ENCODE measurements at places on chromosomes 6 and 20. TPM values are rescaled to one million over a fixed set of nuclear protein-coding genes. Genes with fewer than 3 reads are reported as not detected.

DNA sequence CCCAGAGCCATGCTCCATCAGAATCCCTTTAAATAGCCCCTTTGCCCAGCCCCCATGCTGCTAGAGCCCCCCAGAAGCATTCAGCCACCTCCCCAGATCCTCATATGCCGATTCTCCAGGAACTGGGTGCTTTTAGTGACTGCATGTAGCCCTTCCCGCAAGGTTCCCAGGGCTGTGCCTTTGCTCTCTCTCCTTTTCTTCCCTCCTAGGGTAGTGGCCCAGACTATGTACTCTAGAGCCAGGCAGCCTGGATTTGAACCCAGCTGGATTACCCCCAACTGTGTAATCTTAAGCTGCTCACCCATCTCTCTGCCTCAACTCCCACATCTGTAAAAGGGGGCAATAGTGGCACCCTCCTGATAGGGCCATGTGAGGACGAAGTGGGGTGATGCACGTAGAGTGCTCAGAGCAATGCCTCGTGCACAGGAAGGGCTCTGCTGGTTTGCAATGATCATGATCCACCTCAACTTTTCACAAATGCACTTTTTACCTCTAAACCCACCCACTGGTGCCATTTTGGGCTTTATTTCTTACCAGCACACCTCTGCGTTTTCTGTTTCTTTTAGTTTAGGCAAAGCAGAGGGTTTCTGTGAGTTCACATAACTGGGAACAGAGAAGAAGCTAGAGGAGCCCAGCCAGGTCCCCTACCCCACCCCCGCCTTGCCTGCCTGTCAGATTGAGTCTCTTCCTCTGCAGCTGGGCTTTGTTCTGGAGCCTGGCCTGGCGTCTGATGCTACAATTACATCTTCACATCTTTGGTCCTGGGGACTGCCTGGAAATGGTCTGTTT lies 396.5 kb downstream of the RNGTT start:
- no peak overlapping the region for H3K27ac ChIP-seq
- H3K36me3 ChIP-seq, result no peaks in the 10 kb centered on the region
- DNase-seq, result no peak
- no peak overlapping the region for H3K4me3 ChIP-seq
- no peaks in the 10 kb centered on the region for H3K4me1 ChIP-seq
- H3K27me3 ChIP-seq, result no peaks in the 10 kb centered on the region

GRCh38 chr20:25286917-25287316 lies 39.0 kb downstream of the PYGB start:
- no peaks in the 10 kb centered on the region for H3K4me1 ChIP-seq
- no peak overlapping the region for H3K4me3 ChIP-seq
- DNase-seq, result no peak
- no peaks in the 10 kb centered on the region for H3K27me3 ChIP-seq

GRCh38 chr20:53942472-53942816 lies 128.0 kb downstream of the BCAS1 start:
- H3K27me3 ChIP-seq, result no peaks in the 10 kb centered on the region
- no peak for DNase-seq
- peaks cover 15% of the 10 kb centered on the region for H3K4me1 ChIP-seq
- no peak overlapping the region for H3K27ac ChIP-seq

DNA sequence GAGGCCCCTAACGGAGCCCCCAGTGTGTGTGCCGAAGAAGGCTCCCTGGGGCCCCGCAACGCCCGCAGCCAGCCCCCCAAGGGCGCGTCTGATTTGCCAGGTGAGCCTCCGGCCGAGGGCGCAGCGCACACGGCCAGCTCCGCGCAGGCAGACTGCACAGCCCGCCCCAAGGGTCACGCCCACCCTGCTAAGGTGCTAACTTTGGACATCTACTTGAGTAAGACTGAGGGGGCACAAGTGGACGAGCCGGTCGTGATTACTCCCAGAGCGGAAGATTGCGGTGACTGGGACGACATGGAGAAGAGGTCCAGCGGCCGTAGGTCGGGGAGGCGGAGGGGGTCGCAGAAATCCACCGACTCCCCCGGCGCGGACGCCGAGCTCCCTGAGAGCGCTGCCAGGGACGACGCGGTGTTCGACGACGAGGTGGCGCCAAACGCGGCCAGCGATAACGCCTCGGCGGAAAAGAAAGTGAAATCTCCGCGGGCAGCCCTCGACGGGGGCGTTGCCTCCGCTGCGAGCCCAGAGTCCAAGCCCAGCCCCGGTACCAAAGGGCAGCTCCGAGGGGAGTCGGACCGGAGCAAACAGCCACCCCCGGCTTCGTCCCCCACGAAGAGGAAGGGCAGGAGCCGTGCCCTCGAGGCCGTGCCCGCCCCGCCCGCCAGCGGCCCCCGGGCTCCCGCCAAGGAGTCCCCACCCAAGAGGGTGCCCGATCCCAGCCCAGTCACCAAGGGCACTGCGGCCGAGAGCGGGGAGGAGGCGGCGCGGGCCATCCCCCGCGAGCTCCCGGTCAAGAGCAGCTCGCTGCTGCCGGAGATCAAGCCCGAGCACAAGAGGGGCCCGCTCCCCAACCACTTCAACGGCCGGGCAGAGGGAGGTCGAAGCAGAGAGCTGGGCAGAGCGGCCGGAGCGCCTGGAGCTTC lies 117.0 kb downstream of the RTN4IP1 start:
- no peaks in the 10 kb centered on the region for H3K36me3 ChIP-seq
- peaks cover 44% of the 10 kb centered on the region for H3K4me1 ChIP-seq
- no peaks in the 10 kb centered on the region for H3K27me3 ChIP-seq
- peak overlapping the region; percentile 95 for H3K27ac ChIP-seq

DNA sequence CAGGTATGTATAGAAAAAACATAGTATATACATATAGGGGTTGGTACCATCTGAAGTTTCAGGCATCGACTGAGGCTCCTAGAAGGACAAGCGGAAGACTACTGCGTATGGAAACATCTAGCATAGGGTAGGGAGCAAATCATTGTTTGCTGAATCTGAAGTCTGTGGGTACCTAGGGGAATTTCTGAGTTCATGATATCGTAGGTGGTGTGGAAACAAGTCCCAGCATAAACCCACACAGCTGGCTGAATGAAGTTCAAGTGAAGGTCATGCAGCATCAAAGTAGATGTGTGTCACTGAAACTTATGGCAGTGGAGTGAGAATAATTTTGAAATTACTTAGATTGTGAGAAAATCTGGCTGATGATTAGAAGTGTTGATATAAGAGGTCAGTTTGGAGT lies 39.4 kb downstream of the MAP7 start:
- DNase-seq, result no peak
- H3K4me1 ChIP-seq, result peaks cover 8% of the 10 kb centered on the region
- no peaks in the 10 kb centered on the region for H3K36me3 ChIP-seq
- peak overlapping the region; percentile 73 for H3K27ac ChIP-seq
- no peak overlapping the region for H3K4me3 ChIP-seq
- no peaks in the 10 kb centered on the region for H3K27me3 ChIP-seq

DNA sequence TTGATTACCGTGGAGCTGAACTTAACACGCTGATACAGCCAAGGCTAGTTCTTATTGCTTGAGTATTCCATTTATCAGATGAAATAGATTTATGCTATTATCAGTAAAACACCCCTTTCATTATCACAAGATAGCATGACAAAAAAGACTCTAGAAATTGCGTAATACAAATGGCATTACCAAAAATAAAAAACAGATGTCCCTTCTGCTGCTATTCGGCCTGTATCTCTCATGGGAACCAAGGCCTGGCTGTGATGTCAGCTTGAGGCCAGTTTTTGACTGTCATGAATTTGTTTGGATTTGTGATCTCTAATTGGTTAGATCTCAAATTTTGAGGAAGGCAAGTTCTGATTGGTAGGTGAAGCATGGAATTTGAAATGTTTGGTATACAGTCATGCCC lies 25.2 kb downstream of the MEI4 start:
- H3K27me3 ChIP-seq, result no peaks in the 10 kb centered on the region
- no peak overlapping the region for H3K27ac ChIP-seq
- no peak for DNase-seq
- no peaks in the 10 kb centered on the region for H3K4me1 ChIP-seq
- H3K4me3 ChIP-seq, result no peak overlapping the region

SYTL3 gene
- 1.7 TPM for total RNA-seq

GRCh38 chr6:26252077-26252472 lies 112.9 kb upstream of the BTN3A2 start:
- no peak for DNase-seq
- no peak overlapping the region for H3K27ac ChIP-seq
- H3K4me1 ChIP-seq, result no peaks in the 10 kb centered on the region
- no peak overlapping the region for H3K4me3 ChIP-seq
- H3K36me3 ChIP-seq, result no peaks in the 10 kb centered on the region

DNA sequence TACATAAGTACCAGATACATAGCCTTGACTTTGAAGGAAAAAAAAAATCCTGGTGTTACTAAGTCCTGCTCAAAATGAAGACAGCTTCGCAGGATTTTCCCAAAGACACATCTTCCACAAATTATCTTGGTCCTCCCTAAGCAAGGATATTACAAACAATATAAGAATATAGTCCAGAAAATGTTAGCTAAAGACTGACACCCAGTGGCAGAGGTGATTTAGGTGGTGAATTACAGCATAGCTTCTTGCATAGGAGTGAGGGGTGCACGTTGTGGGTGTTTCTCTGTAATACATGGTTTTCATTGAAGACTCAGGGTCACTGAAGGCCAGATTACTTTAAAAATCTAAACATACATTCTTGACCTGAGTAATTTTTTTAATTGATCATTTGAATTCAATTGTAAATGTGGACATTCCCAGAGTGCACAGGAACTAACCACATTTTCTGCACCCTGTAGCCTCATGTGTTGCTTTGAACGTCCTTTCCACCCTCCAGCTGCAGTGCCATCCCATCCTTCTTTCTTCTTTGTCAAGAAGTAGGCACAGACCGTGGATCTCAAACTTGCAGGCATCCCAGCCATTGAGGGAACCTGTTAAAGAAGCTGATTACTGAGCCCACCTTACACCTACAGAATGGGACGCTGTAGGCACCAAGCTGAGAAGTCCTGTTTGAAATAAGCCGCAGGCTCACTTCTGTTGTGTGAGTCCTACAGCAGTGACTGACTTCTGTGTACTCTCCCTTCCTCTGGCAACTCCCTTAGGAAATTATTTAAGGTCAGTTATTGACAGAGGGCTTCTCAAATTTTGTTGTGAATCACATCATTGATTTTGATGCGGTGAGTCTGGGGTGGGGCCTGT lies 102.6 kb downstream of the PERP start:
- no peak overlapping the region for H3K27ac ChIP-seq
- H3K36me3 ChIP-seq, result no peaks in the 10 kb centered on the region
- no peaks in the 10 kb centered on the region for H3K27me3 ChIP-seq
- DNase-seq, result no peak
- H3K4me1 ChIP-seq, result no peaks in the 10 kb centered on the region

DNA sequence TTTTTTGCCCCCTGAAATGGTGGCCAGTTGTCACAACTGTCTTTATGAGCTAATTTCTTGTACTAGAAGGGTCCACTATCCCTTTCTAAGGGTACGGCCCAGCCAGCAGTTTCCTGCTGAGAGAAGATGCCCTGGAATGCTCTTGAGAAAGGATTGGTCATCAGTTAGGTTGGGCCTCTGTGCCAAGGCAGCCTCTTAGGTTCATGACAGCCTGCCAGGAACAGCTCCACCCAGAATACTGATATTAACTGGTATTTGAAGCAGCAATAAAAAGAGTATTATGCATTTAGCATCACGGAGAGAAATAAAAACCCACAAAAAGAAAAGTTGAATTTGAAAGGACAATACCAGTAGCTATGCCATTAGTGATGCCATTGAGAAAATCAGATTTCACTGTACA lies 9.0 kb upstream of the HINT3 start:
- no peaks in the 10 kb centered on the region for H3K36me3 ChIP-seq
- no peak overlapping the region for H3K4me3 ChIP-seq
- peaks cover 22% of the 10 kb centered on the region for H3K4me1 ChIP-seq
- DNase-seq, result no peak

CYP24A1 gene
- total RNA-seq, result not detected

- H3K27ac ChIP-seq, result no peak overlapping the region
- H3K4me3 ChIP-seq, result no peak overlapping the region
- peaks cover 36% of the 10 kb centered on the region for H3K36me3 ChIP-seq
- DNase-seq, result no peak
- H3K4me1 ChIP-seq, result peaks cover 5% of the 10 kb centered on the region
These were observed 4.4 kb downstream of the TRMT6 start for GRCh38 chr20:5945963-5946362.

GRCh38 chr20:53141201-53142050 lies 169.3 kb downstream of the TSHZ2 start:
- H3K27ac ChIP-seq, result no peak overlapping the region

DYNLT2 gene
- 0.89 TPM for total RNA-seq

DNA sequence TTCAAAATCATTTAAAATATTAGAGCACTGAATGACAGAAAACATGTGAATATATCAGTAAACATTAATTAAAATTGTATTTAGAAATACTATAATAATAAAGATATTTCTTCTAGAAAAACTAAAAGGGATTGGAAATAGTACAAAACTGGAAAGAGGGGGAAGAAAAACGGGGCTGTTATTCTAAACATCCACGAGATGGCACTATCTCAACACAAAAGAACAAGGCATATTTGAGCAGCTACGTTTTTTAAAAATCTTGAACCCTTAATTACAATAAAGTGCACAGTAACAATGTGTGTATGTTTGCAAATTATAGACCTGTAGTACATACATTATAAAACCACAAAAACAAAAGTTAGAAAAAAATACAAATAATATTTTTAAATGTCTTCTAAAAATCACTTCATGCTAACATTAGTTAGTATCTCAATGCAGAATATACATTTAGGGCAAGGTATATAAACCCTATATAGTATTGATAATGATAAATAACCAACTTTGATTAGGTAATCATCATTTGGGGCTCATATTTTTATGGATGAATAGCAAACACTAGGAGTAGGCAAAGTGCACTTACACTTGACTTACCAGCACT lies 42.5 kb upstream of the PNISR start:
- H3K36me3 ChIP-seq, result no peaks in the 10 kb centered on the region
- H3K4me3 ChIP-seq, result no peak overlapping the region
- DNase-seq, result no peak

DNA sequence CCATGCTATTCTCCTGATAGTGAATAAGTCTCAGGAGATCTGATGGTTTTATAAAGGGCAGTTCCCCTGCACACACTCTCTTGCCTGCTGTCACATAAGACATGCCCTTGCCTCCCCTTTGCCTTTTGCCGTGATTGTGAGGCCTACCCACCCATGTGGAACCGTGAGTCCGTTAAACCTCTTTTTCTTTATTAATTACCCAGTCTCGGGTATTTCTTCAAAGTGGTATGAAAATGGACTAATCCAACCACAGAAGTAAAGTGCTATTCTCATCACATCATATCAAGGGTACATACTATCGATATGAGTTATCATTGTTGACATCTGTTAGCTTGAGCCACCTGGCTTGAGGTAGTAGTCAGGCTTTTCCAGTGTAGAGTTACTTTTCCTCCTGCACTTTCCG lies 2.3 kb downstream of the MANBAL start:
- DNase-seq, result no peak
- H3K4me3 ChIP-seq, result no peak overlapping the region
- H3K4me1 ChIP-seq, result peaks cover 15% of the 10 kb centered on the region
- H3K27me3 ChIP-seq, result no peaks in the 10 kb centered on the region

MARCKS gene
- 3.6 TPM for total RNA-seq

DNA sequence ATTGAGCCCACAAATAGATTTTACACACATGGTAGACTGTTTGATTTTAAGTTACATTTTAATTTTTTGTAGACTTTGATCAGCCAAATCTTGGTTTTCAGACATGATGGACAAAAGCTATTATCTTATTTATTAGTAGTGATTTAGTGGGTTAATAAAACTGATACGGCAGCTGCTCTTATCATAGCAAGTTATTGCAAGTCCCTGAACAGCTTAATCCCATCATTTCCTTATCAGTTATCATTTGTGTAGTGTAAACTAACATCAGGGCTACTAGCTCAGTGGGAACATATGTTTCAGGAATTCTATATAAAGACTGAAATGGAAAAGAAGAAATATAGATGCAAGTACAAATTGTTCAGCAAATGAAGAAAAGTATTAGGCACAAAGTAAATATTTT lies 10.9 kb downstream of the RFX6 start:
- no peak overlapping the region for H3K27ac ChIP-seq
- H3K4me1 ChIP-seq, result no peaks in the 10 kb centered on the region
- no peak overlapping the region for H3K4me3 ChIP-seq
- H3K36me3 ChIP-seq, result no peaks in the 10 kb centered on the region
- H3K27me3 ChIP-seq, result no peaks in the 10 kb centered on the region

Data from liver (tissue), 10 donors.